ENCODE measurements at places on chromosomes 6 and 20.

DNA sequence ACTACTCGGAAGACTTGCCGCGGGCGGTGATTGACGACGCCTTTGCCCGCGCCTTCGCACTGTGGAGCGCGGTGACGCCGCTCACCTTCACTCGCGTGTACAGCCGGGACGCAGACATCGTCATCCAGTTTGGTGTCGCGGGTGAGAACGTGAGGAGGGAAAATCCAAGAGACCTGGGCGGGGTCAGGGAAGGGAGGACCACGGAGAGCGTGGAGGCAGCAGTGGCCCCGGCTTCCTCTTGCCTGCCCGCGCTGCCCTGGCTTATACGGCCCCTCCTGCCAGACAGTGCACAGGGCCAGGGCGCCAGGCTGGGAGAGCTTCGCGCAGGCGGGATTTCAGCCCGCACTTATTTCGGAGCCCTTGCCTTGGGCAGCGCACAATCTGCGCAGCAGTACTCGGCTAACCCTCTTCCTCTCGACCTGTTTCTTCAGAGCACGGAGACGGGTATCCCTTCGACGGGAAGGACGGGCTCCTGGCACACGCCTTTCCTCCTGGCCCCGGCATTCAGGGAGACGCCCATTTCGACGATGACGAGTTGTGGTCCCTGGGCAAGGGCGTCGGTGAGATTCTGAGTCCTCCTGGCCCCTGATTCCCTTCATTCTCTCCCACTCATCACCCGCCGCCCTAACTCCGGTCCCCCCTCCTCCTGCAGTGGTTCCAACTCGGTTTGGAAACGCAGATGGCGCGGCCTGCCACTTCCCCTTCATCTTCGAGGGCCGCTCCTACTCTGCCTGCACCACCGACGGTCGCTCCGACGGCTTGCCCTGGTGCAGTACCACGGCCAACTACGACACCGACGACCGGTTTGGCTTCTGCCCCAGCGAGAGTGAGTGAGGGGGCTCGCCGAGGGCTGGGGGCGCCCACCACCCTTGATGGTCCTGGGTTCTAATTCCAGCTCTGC lies 2.0 kb downstream of the MMP9 start:
- no peak for DNase-seq

- DNase-seq = no peak
Observed at GRCh38 chr6:116139917-116140316, 14.0 kb upstream of the COL10A1 start.

DNA sequence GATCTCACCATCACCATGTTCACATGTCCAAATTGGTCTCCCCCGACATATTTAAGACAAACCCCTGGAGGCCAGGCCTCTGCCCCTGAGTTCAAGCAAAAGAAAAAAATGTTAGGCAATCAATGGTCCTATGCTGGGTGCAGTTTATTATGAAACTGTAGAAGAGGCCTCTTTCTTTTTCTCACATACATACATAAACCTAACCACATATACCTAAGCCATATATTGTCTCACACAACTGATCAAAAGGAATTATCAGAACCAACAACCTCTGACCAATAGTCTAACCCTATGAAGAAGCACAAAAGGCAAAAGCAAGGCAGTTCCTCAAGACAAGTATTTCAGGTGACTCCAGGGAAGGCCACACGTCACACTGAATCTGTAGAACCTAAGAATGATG lies 49.9 kb downstream of the ILRUN start:
- DNase-seq = no peak

- no peak for DNase-seq
Observed at GRCh38 chr20:2066461-2067122, 35.0 kb upstream of the STK35 start.

GRCh38 chr6:131755597-131755996 lies 44.8 kb upstream of the CTAGE9 start:
- DNase-seq = no peak

GRCh38 chr6:24743265-24743943 lies 24.4 kb upstream of the C6orf62 start:
- DNase-seq = no peak

- DNase-seq = no peak
Observed at GRCh38 chr6:75326557-75327258, 42.1 kb upstream of the TMEM30A start.

GRCh38 chr6:2754393-2754792 lies 3.7 kb upstream of the MYLK4 start:
- DNase-seq = no peak

- DNase-seq = no peak
Observed at GRCh38 chr6:20771409-20771808, 237.2 kb downstream of the CDKAL1 start.

DNA sequence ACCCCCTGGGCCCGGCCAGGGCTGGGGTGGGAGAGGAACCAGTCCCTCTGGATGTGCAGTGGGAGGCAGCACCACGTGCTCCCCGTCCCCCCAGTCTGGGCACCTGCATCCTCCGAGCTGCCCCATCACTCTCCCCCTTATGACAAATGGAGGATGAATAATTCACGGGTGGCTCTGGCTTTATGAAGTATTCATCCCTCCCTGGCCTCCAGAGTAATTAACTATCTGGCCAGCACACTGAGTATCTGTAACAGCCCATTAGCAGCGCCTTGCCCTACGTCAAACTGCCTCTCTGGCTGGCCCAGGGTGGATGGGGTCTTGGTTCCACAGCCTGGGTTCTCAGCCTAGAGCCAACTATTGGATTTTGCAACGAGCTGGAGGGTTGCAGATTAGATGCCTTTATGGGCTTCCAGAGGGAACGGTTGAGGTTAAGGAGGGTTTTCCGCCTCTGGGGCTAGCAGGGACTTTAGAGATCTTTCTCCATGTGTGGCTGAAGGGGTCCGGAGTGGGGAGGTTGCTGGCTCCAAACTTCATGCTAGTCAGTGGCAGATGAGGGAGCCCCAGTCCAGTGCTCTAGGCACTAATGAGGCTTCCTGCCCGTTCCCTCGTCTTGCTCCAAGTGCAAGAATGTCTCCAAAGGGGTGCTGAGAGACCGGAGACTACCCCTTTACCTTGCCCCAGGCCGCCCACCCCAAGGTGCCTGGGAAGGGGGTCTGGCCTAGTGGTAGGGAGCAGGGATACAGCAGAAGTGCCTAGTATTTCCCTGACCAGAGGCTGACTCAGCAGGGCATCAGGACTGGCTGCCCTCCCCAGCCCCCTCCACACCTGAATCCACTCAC lies 53.5 kb upstream of the MLN start:
- DNase-seq = no peak

DNA sequence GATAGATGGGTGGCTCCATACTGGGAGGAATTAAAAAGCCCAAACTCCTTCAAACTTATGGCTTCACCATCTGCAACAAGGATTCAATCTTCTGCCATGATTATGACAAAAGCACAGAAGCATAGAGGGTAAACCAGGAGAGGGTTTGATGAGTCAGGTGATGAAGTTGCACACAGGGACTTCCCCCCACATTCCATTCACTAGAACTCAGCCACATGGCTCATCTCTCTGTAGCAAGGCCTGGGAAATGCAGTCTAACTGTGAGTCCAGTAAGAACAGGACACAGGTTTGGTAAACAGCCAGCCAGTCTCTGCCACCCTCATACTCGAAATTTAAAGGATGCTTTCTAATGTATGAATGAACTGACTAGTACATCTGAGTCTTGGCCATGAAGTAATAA lies 142.9 kb downstream of the HIVEP2 start:
- no peak for DNase-seq

- DNase-seq = no peak
Observed at GRCh38 chr20:49669601-49670189, 44.0 kb downstream of the B4GALT5 start.

DNA sequence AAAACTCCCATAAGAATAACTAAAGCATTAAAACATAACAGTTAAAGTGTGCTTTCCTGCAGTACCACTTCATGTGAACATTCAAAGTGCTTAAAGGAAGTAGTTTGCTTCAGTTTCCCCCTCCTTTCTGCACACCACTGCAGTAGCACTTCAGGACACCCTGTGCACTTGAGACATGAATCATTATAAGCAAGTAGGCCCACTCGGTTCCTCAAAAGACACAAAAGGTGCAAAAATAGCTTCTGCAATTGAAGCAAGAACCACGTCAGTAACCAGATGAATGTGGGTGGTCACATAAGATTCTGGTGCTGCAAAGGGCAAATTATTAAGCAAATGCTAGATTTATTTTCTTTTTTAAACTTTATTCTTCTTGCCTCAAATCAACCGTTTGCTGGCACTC lies 160.6 kb downstream of the HIVEP2 start:
- no peak for DNase-seq

- no peak for DNase-seq
Observed at GRCh38 chr6:136786658-136787057, 5.6 kb downstream of the MAP3K5 start.

DNA sequence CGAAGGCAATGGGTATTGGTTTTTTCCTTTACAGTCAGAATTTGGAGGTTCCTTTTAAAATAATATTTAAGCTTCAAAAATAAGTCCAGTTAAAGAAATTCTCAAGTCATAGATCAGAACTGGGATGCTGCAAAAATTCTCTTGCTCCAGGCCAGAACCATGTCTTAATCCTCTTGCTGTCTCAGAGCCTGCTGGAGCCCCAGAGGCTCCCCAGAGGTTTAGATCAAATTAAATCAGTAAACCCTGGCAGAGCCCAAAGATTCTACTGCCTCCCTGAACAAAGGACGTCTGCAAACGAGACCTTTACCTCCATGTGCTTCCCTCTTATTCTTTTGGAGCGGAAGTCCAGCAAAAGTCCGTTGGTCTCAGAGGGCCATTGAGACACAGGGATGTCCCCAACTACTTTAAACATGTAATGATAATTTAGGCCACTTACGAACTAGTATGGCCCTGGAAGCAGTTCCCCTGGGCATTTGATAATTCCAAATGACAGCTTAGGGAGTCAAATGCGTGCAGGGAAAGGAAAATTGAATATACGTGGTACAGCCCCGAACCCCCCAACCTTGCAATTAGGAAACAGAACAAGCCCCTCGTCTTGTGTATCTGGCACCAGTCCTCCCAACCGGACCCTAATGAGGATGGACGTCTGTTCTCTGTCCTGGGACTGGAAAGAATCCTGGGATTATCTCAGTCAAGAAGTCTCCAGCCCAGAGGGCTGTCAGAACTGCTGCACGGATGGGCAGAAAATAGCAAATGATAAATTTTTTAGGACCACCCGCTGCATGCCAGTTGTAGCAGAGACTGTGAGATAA lies 31.5 kb downstream of the SULF2 start:
- no peak for DNase-seq

DNA sequence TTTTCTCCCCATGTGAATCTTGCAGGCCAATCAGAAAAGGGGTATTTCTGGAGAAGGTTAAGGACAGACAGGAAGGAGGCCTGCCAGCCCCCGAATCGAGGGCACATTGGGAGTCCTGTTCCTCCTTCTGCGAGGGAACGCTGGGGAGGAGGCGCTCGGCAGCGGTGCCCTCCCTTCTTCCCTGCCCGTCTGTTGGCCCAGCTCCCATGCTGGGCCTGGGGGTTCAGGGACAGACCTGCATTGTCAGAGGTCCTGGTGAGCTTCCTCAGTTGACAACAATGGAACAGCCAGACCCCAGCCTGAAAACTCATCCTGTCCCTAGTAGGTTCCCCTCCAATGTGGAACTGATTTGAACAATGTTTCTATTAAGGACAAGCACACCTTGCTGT lies 15.1 kb upstream of the SYNJ2 start:
- no peak for DNase-seq

GRCh38 chr20:59340201-59340885 lies 39.9 kb downstream of the EDN3 start:
- no peak for DNase-seq

- DNase-seq = no peak
Observed at GRCh38 chr6:49766762-49767161, 20.3 kb downstream of the PGK2 start.

GRCh38 chr6:111444794-111445193 lies 38.2 kb downstream of the REV3L start:
- no peak for DNase-seq

DNA sequence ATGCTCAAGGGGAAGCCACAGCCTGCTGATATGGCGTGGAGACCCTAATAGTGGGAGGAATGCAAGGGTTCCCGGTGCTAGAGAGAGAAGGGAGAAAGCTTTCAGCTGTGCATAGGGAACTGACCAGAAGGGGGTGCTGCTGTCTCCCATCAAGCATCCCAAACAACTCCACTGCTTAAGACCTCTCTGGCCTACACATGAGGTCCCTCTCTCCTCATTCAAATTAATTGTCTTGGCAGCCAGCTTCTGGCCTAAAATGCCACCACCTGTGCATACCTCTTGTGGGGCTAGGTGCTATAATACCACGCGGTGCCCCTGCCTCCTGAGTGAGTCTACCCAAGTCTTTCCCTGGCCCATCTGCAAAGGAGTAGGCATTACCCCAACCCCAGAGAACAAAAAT lies 14.5 kb downstream of the ADISSP start:
- DNase-seq = peak; percentile 78

DNA sequence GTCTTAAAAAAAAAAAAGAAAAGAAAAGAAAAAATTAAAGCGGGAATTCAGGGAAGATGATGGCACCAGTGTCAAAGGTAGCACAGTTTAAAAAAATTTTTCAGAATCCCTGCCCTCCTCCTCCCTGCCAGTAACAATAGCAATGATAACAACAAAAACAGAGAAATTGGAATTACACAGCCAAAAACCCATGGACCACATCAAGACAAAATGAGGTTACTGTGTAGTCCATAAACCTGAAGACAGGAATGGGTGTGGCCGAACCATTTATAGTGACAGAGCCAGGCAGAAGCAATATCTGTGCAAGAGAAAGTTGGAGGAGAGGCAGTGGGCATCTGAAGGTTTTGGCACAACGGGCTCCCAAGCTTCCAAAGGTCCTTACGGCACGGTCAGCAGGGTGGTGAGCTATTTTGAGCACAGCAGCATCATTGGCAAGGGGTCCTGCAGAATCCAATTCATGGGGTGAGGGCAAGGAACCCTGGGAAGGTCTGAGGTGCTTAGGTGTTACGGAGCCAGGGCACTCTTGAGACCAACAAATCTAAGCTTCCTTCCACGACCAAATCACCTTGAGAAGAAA lies 202.3 kb downstream of the GMPR start:
- no peak for DNase-seq

DNA sequence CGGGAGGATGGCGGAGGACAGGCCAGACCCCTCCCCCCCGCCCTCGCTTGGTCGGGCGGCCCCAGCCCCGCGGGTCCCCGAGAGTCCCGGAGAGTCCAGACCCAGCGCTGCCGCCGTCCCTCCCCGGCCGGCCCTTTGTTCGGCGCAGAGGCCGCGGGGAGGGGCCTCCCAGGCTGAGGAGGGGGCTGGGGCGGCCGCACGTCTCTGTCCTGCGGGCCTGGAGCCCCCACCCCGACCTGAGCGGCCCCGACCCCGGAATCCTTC lies 806 bp downstream of the KCNQ2 start:
- no peak for DNase-seq

DNA sequence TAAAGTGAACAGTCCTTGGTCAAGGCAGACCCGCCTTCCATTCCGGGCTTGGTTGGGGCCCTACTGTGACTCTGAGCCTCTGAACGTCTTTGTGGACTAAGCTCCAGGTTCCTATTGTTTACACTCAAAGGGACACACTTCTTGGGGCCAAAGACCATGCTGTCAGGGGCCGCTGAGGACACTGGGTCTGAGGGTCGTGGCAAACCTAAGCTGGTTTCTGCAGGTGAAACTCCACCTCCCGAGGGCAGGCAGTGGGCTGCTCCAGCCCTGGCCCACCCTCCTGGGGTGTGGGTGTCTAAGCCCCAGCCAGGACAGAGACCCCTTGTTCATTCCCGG lies 43.1 kb downstream of the DSTN start:
- DNase-seq = no peak

GRCh38 chr6:34381081-34381480 lies 11.4 kb downstream of the NUDT3 start:
- DNase-seq = no peak

GRCh38 chr20:32603046-32603726 lies 18.1 kb upstream of the NOL4L start:
- no peak for DNase-seq

GRCh38 chr6:157884756-157885155 lies 61.7 kb downstream of the SNX9 start:
- no peak for DNase-seq

GRCh38 chr6:38481851-38482250 lies 157.9 kb downstream of the BTBD9 start:
- no peak for DNase-seq
